ENCODE measurements at places on chromosomes 7 and 10.

DNA sequence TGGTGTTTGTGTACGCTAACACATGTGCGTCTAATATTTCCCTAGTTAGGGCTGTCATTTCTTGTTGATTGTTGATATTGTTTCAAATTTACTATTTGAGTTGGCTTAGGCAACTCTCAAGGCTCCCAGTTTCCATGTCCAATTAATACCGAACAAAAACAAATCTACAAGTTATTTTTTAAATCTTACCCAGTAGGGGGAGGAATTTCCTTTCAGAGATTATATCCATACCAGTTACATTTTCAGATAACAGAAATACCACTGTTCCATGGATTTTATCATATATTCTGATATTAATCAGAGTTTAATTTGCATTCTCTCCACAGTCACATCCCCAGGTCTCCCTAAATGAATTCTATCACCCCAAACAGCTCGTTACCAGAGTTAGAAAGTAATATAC lies 7.2 kb upstream of the AKR1B10 start:
- DNase-seq: no peak

- DNase-seq: no peak
Observed at GRCh38 chr7:121301446-121302213, 27.2 kb upstream of the WNT16 start.

DNA sequence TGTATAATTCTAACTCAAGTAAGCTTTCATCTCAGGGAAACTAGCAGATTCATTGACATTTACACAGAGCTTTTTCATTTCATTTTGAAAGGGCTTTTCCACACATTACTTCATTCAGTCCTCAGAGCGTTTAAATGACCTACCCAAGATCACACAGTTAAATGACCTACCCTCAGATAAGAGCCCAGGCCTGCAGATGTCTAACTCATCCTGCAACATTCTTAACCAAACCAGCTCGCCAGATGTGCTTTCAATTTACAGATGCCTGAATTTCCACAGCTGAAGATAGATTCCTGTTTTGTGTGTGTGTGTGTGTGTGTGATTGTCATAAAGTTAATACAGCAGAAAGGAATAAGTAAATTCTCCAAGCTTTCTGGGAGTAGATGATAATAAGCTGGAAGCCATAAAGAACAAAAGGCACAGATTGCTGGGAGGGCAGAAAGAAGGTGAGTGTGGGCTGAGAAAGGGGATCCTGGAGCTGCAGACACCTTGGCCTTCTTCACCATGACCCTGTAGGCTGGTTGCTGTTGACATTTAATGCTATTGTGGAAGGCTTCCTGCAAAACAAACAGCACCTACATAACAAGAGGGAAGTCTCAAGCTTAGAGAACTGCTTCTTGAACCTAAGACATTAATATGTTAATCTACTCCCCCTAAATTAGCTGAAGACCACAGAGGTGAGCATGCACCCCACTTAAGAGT lies 489.7 kb upstream of the CELF2 start:
- no peak for DNase-seq

GRCh38 chr7:116557066-116557585 lies 32.3 kb downstream of the CAV1 start:
- no peak for DNase-seq

DNA sequence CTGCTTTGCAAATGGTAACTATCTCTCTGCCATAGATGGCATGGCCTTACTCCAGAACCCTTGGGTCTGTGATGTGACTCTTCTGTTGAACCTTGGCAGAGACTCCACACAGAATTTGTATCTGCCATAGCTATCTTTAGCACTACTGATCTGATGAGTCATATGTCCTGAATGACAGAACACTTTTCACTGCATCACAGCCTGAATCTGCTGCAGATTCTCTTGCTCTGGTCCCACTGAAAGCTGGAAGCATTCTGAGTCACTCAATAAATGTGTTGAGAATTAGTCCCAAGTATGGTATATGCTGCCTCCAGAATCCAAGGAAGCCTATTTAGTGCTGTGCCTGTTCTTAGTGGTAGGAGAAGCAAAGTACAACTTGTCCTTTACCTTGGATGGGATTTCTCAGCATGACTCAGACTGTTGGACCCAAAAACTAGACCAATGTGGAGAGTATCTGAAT lies 39.5 kb upstream of the ANKRD1 start:
- DNase-seq: no peak

All from left hindlimb (tissue), 1 donor.